ENCODE measurements at places on chromosomes 13 and 19. TPM values are rescaled to one million over a fixed set of nuclear protein-coding genes. Genes with fewer than 3 reads are reported as not detected.

Gene EMP3
- total RNA-seq = 16.9 TPM

DNA sequence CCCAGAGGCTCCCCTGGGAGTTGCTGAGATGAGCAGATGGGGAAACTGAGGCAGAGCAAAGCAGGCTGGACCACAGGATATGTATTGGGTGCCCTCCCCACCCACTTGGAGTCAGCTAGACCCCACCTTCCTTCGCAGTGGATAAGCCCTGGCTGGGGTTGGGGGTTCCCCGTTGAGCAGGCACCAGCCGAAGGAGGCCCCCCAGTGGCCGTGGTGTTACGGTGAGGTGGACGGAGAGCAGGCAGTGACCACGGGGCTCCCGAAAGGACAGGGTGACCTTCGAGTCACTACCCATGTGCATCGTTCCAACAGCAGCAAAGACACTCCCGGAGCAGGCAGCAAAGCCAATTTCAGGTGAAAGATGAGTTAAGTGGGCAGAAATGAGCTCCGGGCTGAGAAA lies 62.4 kb upstream of the ADGRE5 start:
- no peak for DNase-seq

DNA sequence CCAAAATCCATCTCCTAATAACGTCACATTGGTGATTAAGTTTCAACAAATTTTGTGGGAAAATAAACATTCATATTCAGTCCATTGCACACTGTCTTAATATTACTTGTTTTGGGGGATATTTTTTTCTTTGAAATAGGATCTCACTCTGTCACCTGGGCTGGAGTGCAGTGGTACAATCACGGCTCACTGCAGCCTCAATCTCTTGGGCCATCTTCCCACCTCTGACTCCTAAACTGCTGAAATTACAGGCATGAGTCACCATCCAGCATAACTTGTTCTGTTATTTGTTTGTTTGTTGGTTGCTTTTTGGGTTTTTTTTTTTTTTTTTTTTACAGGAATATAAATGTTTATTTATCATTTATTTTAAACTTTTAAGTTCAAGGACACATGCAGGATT lies 556.1 kb upstream of the SLITRK6 start:
- DNase-seq = no peak

DNA sequence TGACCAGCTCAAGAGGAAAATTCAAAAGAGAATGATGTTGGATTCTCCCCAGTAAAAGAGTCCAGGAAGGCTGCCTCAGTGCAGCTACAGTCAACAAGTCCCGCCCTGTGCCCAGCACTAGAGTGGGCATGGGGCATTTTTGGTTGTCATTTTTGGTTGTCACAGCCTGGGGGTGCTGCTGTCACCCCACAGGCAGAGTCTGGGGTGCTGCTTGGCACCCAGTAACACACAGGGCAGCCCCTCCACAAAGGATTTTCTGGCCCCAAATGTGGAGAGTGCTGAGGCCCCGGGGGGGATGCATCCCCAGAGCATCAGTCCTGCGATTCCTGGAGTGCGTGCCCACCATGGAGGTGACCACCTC lies 28.2 kb upstream of the TMEM255B start:
- DNase-seq = no peak

GRCh38 chr13:22848539-22849052 lies 332.2 kb upstream of the SGCG start:
- DNase-seq = no peak

DNA sequence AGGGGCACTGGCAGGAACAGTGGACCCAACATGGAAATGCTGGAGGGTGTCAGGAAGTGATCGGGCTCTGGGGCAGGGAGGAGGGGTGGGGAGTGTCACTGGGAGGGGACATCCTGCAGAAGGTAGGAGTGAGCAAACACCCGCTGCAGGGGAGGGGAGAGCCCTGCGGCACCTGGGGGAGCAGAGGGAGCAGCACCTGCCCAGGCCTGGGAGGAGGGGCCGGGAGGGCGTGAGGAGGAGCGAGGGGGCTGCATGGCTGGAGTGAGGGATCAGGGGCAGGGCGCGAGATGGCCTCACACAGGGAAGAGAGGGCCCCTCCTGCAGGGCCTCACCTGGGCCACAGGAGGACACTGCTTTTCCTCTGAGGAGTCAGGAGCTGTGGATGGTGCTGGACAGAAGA lies 4.1 kb downstream of the KLK2 start:
- DNase-seq = no peak

Data from right atrium auricular region (tissue), 2 donors.